ENCODE measurements at places on chromosomes 13 and 19.
A peak's percentile ranks its signal among the peaks of the same experiment; 100 is the strongest.

GRCh38 chr13:51444922-51445321, 7.9 kb downstream of the INTS6 start:
- peak; percentile 36 for DNase-seq

GRCh38 chr19:30752876-30753275, 380.7 kb downstream of the ZNF536 start:
- no peak for DNase-seq

- DNase-seq = no peak
Measured at GRCh38 chr19:46241626-46242025, 12.1 kb downstream of the IGFL1 start.

DNA sequence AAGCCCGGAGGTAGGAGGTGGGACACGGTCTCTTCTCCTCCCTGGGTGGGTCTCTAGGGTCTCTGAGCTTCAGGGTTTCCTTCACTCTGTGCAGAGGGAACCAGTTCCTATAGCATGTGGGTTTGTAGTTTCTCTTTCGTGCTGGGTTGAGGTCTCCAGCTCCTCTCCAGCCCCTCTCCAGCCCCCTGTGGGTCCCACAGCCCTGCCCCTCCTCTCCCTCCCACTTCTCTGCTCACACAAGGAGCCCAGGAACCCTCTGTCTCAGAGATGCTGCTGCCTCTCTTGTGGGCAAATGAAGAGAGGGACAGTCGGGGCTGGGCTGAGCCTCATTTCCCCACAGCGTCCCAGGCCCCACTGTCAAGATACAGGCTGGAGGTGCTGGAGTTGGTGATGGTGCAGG, 1.4 kb downstream of the SIGLEC7 start:
- no peak for DNase-seq

- DNase-seq = no peak
Measured at GRCh38 chr19:55432241-55432959, 10.7 kb downstream of the SHISA7 start.

DNA sequence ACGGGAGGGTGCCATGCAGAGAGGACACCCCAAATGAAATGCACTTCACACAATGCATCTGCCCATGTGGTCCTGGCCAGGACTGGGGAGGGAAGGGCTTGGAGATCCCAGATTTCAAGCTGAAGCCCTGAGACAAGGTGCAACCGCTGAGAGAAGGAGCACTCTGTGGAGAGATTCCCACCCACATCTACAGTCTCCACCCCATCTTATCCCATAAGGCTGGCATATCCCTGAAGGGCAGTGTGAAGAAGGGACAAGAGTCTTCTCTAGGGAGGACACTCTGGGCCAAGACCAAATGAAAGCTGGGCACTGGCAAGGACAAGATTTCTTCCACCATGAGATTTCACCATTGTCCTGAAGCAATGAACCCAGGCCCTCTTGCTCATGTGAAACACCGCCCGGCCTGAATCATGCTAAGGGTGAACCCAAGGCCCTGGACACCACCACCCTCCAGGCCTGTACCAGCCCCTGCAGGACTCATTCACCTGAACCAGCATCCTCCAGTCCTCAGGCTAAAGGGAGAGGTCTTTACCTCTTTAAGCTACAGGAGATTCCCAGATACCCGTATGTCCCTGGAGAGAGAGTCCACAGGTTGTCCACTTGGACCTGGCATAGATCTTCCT, 20.5 kb downstream of the CEACAM4 start:
- no peak for DNase-seq

DNA sequence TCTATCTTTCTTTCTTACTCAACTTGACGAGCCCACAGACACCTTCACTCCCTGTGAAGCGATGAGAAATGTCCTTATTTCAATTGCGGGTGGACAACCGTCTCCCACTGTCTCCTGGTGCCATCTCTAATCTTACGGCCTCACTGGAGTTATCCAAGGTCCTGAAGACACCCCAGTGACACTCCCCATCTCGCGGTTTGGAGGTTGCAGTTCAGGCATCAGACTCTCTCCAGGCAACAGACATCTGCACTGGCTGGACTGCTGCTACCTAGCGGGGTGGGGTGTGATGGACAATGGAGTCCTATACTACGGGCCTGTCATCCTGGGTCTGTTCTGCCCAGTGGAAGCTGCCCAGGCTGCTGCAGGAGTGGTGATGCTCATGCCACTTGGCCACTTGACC, 18.3 kb upstream of the IRS2 start:
- no peak for DNase-seq

- no peak for DNase-seq
Measured at GRCh38 chr19:14161305-14161704, 24.9 kb upstream of the ASF1B start.

- no peak for DNase-seq
Measured at GRCh38 chr13:27663947-27664346, 42.3 kb downstream of the POLR1D start.

DNA sequence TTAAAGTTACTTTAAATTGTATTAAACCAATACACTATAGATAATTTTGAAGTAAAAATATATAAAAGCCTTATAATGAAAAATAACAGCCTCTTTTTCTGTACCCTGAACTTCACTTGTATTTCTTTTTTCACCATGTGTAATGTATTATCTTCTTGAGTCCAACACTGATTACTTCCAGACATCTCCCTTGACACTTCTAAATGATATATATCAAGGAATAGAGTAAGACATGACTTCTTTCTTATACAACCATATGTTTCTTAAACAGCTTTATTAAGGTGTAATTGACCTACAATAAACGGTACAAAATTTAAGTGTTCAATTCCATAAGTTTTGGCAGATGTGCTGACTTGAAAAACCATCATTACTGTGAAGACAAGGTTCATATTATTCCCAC, 531.9 kb downstream of the OLFM4 start:
- DNase-seq = no peak

- DNase-seq = no peak
Measured at GRCh38 chr13:71789693-71790329, 77.2 kb downstream of the DACH1 start.

DNA sequence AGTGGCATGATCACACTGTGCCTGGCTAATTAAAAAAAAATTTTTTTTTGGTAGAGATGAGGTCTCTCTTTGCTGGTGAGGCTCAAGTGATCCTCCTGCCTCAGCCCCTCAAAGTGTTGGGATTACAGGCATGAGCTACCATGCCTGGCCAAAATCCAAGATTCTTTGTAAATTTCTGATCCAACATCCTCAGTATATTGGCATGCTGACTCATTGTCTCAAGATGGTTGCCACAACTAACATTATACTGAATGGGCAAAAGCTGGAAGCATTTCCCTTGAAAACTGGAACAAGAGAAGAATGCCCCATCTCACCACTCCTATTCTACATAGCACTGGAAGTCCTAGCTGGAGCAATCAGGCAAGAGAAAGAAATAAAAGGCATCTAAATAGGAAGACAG, 100.0 kb downstream of the KLF5 start:
- no peak for DNase-seq

- no peak for DNase-seq
Measured at GRCh38 chr19:40315812-40316470, 30.8 kb upstream of the AKT2 start.

DNA sequence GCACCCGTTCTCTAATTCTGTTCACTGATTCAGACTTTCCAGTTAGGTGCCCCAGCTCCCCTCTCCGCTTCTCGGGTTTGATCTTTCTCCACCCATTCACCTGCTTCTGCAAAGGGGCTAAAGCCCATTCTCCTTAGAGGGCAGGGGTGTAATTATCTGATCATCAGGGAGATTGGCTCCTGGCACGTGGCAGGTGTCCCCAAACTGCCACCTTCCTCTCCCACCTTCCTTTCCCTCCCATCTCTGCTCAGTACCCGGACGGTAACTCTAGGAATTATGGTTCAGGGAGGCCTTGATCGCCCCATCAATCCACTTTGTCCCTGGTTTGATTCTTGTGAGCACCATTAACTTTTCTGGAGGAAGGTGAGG, 212 bp downstream of the FFAR1 start:
- DNase-seq = no peak

DNA sequence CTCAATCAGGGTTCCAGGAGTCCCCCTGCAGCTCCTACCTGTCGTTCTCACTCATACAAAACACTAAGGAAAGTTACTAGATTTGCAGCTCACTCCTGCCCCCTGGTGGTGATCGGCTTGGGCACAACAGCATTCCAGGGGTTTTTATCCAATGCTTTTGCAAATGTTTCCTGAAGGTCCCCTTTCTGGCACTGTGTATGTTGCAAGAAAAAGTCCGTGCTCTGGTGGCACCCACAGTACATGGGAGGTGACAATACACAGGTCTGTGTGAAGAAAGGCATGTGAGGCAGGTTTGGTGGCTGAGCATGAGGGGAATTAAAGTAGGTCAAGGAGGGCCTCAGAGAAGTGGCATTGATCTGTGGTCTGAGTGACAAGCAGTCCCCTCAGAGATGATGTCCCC, 8.6 kb upstream of the TYK2 start:
- peak; percentile 80 for DNase-seq

Data from GM03348 (cell line).